ENCODE measurements at places on chromosomes 11 and 22.

GRCh38 chr22:27308513-27308912 lies 493.0 kb downstream of the MN1 start:
- no peak for DNase-seq

GRCh38 chr11:14617241-14618027 lies 26.2 kb upstream of the PDE3B start:
- no peak for DNase-seq

GRCh38 chr22:26474682-26475081 lies 8.9 kb downstream of the HPS4 start:
- DNase-seq: no peak

DNA sequence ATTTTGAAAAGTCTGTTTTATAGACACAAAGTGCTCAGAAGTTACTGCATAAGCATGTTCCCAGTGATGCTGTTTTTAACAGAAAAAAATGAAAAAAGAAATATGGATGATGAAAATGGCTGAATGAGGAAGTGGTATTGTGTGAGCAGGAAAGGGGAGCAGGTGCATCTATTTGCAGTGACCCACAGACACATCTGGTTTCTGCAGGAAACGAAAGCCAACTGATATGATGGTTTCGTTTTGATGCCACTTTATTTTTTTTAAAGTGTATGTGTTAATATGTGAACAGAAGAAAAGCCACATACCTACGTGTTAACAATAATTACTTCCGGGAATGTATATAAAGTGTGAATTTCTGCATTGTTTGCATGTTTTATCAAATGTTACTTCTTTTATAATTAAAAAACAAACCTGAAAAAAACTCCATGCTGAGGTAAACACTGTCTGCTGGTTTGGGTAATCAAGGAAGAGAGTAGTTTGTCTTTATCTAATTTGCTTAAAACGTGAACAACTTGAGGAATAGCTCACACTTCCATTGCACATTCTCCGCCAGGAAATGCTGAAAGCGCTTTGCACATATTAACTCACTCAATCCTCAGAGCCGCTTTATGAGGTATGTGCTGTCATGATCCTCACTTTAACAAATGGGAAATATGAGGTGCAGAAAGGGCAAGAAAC lies 1335.9 kb downstream of the TBC1D22A start:
- DNase-seq: no peak

GRCh38 chr11:104968355-104968855 lies at the start of gene CASP4:
Gene CASP4 (minus strand): TSS chr11:104968574. CDS start chr11:104968525, 49 bp downstream.
- no peak for DNase-seq

DNA sequence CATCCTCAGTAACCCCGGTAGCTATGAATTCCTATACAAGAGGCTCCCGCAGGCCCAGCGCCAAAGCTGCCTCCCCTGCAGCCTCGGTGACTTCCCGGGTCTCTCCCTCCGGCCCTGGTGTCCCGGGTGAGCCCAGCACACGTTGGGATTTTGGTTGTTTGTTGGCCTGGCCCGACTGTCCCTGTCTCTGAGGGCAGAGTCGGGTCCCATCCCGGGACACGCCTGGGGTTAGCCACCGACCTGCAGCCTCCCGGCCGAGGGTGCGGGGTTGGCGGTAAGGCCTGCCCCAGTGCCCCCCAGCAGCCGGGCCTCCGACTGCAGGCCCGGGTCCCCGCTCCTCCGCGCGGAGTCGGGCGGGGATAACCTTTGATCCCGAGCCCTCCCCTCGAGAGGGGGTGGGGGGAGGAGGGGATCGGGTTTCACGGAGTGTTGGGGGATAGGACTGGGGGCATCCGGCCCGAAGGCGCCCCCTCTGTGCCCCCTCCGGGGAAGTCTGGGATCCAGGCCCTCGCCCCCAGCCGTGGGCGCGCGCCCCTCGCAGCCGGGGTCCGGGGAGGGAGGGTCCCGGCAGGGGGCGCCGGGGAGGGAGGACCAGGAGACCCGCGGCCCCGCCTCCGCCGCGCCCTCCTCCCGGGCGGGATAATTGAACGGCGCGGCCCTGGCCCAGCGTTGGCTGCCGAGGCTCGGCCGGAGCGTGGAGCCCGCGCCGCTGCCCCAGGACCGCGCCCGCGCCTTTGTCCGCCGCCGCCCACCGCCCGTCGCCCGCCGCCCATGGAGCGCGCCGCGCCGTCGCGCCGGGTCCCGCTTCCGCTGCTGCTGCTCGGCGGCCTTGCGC lies at the start of gene FBLN1:
FBLN1 (plus strand) TSS at position 669 of the 835 bp plus-strand sequence; CDS start at position 772, 103 bp downstream.
- peak; percentile 30 for DNase-seq

DNA sequence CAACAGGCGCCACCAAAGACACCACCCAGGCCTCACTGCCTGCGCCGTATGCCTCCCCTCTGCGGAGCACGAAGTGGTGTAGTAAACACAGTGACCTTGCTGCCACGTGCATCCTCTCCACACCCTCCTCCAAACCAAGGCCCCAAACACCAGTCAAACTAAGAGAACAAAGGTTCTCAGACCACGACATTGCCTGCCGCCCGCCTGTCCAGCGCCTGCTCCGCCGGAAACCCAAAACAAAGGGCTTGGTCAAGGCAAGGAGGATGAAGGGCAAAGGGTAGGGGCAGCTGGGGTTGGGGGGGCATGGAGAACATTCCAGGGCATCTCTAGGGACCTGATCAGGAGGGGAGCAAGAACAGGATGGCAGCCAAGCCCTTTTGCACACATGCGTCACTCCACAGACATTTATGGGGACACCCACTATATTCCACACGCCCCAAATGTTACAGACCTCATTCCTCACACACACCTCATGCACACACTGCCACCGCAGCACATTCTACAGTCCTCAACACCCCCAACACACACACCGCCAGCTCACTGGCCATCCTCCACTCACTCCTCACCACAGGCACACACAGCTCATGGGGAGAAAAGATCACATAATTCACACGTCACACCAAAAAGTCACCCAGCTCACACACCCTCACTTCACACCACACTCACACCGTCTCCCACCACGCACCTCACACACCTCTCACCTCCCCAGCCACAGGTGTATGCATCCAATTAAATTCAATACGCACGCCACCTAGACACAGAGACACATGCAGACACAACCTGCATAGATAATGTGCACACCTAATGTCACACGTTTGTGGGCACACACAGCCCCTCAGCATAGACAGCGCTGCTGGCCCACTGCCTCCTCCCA lies 34.5 kb downstream of the PDE2A start:
- no peak for DNase-seq

DNA sequence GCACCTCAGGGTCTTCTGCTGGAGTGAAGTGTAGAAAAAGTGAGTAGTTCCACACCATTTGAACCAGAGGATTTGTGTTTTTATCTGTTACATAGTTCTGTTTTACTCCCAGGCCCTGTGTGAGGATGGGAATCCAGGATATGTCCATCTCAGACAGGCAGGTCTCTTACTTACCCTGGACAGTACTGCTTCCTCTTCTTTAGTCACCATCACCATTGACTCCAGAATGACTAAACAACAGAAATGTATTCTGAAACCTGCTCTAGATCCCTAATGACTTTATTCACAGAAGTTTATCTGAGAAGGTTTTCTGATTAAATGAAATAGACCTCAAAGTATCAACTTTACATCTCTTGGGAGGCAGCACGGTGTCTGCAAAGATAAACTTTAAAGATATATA lies 33.6 kb downstream of the CYP2R1 start:
- DNase-seq: no peak

DNA sequence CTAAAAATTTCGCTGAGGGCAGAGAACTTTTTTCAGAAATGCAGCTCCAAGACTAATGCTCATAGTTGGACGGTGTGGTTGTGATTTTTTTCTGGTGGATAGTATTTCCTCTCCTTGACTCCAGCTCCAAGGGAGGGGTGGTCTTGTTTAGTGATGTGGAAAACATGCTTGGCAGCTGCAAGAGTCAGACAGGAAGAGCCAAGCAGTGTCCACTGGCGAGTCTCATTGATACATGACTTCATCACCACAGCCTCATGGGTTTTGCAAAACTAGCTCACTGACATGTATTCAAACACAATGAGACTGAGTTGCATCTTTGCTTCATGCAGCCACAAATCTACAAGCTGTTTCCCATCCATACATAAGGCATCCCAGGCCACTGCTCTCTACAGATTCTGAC lies 7.3 kb upstream of the KCNJ1 start:
- no peak for DNase-seq

- no peak for DNase-seq
These were observed 38.2 kb downstream of the AP2A2 start for GRCh38 chr11:963852-964251.

GRCh38 chr22:44759430-44760310 lies 7.3 kb downstream of the ARHGAP8 start:
- no peak for DNase-seq

GRCh38 chr11:34207487-34208180 lies 102.2 kb downstream of the NAT10 start:
- DNase-seq: no peak

DNA sequence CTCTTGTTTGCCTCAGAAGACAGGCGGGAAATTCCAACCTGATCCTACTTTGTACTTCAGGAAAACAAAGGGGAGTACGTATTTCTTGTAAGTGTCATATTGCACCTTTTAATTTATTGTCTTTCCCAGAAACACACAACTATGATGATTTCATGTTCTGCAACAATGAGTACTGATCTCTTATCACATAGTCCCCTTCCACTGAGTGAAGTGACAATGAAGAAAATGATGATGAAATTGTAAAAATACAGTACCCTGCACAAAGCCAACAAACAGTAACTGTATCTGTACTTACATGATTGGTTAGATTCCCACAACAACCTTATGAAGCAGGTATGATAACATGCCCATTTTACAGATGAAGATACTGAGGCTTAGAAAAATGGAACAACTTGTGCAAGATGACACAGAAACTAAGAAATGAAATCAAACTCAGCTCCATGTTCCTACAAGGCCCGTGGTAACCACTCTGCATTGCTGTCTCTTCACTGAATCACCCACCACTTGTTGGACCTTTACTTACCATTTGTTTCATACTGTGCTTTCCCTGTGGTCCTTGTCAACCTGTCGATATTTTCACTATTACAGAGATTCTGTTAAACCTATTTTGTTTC lies 37.5 kb downstream of the SLC1A2 start:
- DNase-seq: no peak

DNA sequence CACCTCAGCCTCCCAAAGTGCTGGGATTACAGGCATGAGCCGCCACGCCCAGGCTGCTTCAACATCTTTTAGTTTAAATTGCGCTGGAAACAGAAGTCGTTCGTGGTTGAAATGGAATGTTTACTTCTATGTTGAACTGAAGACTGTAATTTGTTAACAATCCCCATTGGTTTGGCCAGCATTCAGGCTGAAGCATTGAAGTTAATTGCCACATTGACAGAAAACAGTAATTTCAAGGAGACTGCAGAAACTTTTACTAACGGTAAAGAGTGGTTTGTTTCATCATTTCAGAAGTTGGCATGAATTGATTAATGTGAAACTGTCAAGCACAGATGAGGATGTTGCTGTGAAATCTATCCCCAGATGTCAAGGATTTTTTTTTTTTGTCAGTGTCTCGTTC lies 14.2 kb downstream of the AP5B1 start:
- DNase-seq: no peak

DNA sequence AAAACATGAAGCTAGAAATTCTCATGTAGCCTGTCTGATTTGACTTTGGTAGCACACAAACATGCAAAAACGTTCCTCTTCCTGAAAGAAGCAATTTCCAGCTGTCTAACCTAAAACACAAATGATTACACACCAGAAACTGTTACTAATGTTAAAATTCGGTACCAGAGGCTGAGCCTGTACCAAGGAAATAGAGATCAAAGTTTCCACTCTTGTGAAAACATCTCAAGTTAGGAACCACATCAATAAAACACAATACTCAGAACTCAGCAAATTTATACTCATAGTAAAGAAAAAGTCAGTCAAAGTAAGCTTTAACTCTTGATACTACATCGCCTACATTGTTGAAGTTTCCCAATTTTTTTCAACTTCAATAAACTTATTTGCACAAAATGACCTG lies 107.8 kb downstream of the FCHSD2 start:
- DNase-seq: no peak

DNA sequence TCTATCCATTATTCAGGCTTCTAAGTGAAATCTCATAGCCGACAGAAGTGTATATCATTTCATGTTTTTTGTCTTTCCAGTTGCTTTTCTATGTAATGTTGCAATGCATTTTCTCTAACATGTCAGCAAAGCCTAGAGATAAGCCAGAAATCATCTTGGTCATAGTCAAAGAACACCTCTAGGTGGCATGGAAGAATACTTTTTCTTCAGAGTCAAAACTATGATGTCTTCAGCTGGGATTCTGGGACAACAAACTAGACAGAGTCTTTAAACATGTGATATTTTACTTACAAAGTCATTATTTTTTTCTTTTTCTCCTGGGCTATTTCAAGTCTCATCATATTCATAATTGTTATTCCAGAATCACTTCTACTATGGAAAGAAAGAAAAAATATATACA lies 4.4 kb downstream of the GAS2 start:
- no peak for DNase-seq

GRCh38 chr11:120339394-120339890 lies 3.2 kb downstream of the ARHGEF12 start:
- peak; percentile 30 for DNase-seq

GRCh38 chr11:119371778-119372182 lies 9.7 kb downstream of the USP2 start:
- peak; percentile 32 for DNase-seq
